ENCODE measurements at places on chromosomes 1 and 21. TPM values are rescaled to one million over a fixed set of nuclear protein-coding genes. Genes with fewer than 3 reads are reported as not detected.

The ADAMTSL4 gene
- 3.5 TPM for total RNA-seq

The ETV3 gene
- total RNA-seq, result 38.3 TPM

The KRTAP13-2 gene
- total RNA-seq, result not detected

The PTPRC gene
- not detected for total RNA-seq

The CHD5 gene
- total RNA-seq, result 0.40 TPM

DNA sequence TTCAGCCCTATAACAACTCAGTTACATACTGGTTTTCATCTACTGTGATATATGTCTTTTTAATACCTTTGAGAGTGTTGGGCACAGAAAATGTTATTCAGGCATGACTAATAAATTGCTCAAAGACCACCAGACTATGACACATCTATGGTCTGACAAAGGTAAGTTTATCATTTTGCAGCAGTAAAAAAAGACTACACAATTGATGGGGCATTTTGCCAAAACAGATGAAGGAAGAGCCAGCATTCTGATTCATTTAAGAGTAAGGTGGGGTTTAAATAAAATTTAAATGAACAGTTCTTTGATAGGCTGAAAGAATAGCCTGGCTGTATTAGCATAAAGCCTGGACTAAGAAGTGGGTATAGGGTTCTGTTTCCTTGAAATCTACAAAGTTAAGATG is 8.8 kb upstream of the RNPC3 start:
- H3K27ac ChIP-seq, result no peak overlapping the region
- no peak for DNase-seq
- H3K4me3 ChIP-seq, result no peak overlapping the region
- H3K4me1 ChIP-seq, result no peaks in the 10 kb centered on the region
- H3K27me3 ChIP-seq, result no peaks in the 10 kb centered on the region

DNA sequence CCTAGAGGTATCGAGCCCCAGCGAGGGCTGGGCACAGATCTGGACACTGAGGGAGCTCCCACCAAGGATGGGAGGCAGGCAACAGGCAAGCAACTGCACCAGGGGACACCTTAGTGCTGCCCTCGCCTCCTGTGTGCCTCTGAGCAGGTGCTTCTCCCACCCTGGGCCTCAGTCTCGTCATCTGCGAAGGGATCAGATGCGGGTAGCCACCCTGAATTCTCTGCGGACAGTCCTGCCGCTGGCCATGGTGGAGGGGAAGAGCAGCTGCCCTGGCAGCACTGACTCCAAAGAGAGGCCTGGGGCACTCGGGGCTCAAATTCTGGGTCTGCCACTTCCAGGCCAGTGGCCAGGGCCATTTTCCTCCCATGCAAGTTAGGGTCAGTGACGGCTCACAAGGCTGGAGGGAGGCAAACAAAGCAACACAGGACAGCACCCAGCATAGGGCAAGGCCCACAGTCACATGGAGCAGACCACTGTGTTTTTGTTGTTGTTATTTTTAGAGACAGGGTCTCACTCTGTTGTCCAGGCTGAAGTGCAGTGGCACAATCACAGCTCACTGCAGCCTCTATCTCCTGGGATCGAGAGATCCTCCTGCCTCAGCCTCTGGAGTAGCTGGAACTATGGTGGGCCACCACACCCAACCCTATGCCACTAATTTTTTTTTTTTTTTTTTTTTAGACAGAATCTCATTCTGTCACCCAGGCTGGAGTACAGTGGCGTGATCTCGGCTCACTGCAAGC is 7.1 kb upstream of the SDC3 start:
- H3K4me3 ChIP-seq, result no peak overlapping the region
- H3K36me3 ChIP-seq, result no peaks in the 10 kb centered on the region
- no peak overlapping the region for H3K27ac ChIP-seq

GRCh38 chr1:209405183-209405814 is 178.2 kb upstream of the CAMK1G start:
- H3K27me3 ChIP-seq, result no peaks in the 10 kb centered on the region
- H3K4me1 ChIP-seq, result peaks cover 2% of the 10 kb centered on the region
- H3K27ac ChIP-seq, result no peak overlapping the region
- no peaks in the 10 kb centered on the region for H3K36me3 ChIP-seq
- H3K4me3 ChIP-seq, result no peak overlapping the region

DNA sequence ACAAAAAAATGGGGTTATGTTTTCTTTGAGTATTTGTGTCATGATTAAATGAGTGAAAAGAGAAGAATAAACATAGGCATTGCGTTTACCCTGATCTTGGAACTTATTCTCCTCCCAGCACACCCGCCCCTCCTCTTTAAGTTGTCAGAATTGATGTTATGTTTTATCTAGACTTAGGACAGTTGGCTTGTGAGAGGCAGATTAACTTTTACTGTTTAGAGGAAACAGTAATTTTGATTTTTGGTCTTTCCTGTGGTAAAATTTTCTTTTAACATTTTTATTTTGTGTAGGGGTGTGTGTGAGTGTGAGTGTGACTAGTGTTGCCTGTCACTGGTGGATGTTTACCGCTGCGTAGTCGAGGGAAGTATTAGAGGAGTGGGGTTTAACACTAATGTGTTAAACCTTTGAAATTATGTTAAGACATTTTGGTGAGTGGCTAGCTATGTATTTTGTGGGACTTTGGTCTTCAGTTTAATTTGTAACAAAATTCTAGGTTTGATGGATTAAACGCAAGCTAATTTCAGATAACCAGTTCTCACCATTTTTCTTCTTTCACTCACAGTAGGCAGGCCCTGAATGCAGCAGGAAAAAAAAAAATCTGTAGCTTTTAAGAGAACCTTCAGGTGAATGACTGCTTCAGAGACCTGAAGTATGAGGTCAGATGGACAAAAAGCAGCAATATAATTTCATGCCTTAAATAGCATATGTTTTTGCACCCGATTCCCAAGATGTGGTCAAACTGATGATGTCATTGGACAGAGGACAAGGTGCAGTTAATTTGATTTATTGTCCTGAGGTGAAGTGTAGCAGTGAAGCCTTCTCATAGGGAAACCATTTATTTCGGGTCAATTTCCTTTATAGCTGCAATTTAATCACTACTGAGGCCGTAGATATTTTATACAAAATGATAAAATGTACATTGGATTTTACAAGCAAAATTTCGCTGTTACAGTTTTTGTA is 2.7 kb downstream of the POU2F1 start:
- H3K27me3 ChIP-seq, result no peaks in the 10 kb centered on the region
- H3K27ac ChIP-seq, result no peak overlapping the region
- H3K36me3 ChIP-seq, result no peaks in the 10 kb centered on the region
- H3K4me1 ChIP-seq, result peaks cover 2% of the 10 kb centered on the region
- DNase-seq, result no peak
- H3K4me3 ChIP-seq, result peak overlapping the region; percentile 79

DNA sequence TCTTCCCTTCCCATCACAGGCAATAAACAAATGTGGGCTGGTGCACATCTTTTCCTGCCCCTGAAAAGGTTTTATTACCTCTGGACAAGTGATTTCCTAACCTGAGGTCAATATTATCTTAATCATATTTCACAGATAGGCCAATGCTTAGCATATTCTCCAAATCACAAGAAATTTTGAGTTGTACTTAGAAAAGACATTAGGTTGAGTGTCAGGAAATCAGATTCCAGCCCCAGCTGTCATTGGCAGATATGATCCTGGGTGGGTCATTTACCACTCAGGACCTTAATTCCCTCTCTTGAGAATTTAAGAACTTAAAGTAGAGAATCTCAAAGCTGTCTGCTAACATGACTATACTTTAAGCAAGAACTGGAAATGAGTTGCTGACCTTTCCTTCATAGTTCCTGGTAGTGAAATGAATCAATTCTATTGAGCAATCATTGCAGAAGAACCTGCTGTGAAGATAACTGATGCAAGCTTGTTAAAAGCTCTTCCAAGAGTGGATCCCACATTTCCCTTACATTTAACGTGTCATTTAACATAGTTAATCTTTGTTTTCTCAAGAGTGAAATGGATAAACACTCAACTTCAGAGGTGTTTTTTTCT is 46.4 kb upstream of the CR2 start:
- DNase-seq, result no peak
- no peaks in the 10 kb centered on the region for H3K4me1 ChIP-seq
- H3K27me3 ChIP-seq, result peaks cover 5% of the 10 kb centered on the region
- no peak overlapping the region for H3K4me3 ChIP-seq
- no peak overlapping the region for H3K27ac ChIP-seq
- H3K36me3 ChIP-seq, result no peaks in the 10 kb centered on the region

- DNase-seq, result no peak
- H3K27me3 ChIP-seq, result no peaks in the 10 kb centered on the region
- H3K36me3 ChIP-seq, result no peaks in the 10 kb centered on the region
- H3K4me1 ChIP-seq, result peaks cover 6% of the 10 kb centered on the region
Measured at GRCh38 chr21:38756746-38757145, 49.0 kb upstream of the ETS2 start.

GRCh38 chr1:235995511-235995910 is 69.4 kb downstream of the NID1 start:
- DNase-seq, result no peak
- no peaks in the 10 kb centered on the region for H3K36me3 ChIP-seq
- no peak overlapping the region for H3K4me3 ChIP-seq
- H3K27ac ChIP-seq, result no peak overlapping the region
- H3K27me3 ChIP-seq, result no peaks in the 10 kb centered on the region

DNA sequence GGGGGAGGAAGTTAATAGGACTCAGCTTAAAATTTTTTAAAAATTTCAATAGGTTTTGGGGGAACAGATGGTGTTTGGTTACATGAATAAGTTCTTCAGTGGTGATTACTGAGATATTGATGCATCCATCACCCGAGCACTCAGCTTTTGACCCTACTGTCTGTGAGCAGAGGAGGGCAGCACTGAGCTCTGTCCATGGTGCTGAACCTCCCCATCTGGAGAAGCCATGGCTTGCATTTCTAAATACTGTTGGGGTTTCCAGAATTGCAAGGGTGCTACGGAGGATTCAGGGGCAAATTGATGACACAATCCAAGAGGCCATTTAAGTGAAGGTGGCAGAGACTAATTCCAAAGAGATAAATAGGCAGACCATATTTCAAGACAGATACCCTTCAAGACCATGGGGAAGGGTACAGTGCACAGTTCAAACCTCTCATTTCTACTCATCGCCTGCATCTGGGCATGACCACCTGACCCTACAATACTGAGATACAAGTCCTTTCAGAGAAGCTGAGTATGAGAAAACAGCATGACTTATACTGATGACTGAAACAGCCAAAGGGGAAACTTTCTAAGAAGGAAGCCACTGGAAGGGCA is 17.2 kb downstream of the SYT2 start:
- peak; percentile 94 for DNase-seq
- no peaks in the 10 kb centered on the region for H3K4me1 ChIP-seq
- H3K36me3 ChIP-seq, result no peaks in the 10 kb centered on the region
- no peak overlapping the region for H3K4me3 ChIP-seq
- no peak overlapping the region for H3K27ac ChIP-seq
- H3K27me3 ChIP-seq, result peaks cover 36% of the 10 kb centered on the region

DNA sequence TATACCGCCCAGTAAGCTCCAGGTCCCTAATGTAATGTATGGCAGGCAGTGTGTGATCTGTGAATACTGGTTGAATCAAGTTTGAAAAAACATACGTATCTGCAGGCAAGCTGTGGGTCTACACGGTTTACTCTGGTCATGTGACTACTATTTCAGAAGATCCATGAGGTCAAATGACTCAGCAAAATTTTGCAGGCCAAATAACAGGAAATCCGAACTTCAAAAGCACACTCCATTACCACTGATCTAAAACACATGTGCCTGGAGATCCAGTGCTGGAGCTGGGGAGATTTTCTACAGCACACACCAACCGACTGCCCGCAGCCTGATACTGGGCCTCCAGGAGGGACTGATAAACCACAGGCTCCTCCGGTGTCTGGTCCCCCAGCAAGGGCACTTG is 64.5 kb upstream of the SLC44A3 start:
- no peaks in the 10 kb centered on the region for H3K27me3 ChIP-seq
- DNase-seq, result no peak
- H3K4me1 ChIP-seq, result peaks cover 11% of the 10 kb centered on the region

DNA sequence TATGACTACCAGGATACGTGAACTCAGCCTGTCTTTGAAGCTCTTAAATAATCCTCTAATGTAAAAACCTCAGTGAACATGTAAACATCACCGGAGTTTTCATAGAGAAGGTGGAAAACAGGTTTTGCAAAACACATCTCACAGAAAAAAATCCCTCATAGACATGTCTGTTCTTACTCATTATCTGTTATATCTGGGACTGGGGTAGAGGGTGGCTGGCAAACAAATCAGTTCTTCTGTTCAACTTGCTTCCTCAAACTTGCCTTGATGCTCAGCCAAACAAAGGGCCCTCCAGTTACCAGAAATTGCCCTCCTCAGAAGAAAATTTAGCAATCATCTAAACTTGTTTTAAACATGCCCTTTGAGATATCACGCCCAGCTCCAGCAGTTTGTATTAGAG is 66.1 kb upstream of the CXADR start:
- no peak for DNase-seq
- no peaks in the 10 kb centered on the region for H3K27me3 ChIP-seq
- H3K27ac ChIP-seq, result no peak overlapping the region
- H3K4me3 ChIP-seq, result no peak overlapping the region
- H3K36me3 ChIP-seq, result no peaks in the 10 kb centered on the region

- no peaks in the 10 kb centered on the region for H3K4me1 ChIP-seq
- H3K4me3 ChIP-seq, result no peak overlapping the region
- DNase-seq, result no peak
- H3K27ac ChIP-seq, result no peak overlapping the region
- peaks cover 70% of the 10 kb centered on the region for H3K27me3 ChIP-seq
- no peaks in the 10 kb centered on the region for H3K36me3 ChIP-seq
Measured at GRCh38 chr1:181312946-181313345, 170.4 kb upstream of the CACNA1E start.

Data from endodermal cell (in vitro differentiated cells).